Esophagus muscularis mucosa (tissue), 4 donors: ENCODE measurements at places on chromosomes 3 and 15.

GRCh38 chr3:132318451-132318850, 1.2 kb downstream of the ACP3 start:
- no peak for DNase-seq

- DNase-seq, result no peak
These were observed 55.3 kb downstream of the SLC28A2 start for GRCh38 chr15:45307230-45307924.

GRCh38 chr15:39110336-39110735, 470.5 kb upstream of the THBS1 start:
- no peak for DNase-seq

GRCh38 chr15:53511175-53511574, 248.3 kb downstream of the WDR72 start:
- no peak for DNase-seq

GRCh38 chr15:57217778-57218598, 158.3 kb upstream of the CGNL1 start:
- no peak for DNase-seq

GRCh38 chr15:31327669-31328427, 1.2 kb downstream of the KLF13 start:
- no peak for DNase-seq

DNA sequence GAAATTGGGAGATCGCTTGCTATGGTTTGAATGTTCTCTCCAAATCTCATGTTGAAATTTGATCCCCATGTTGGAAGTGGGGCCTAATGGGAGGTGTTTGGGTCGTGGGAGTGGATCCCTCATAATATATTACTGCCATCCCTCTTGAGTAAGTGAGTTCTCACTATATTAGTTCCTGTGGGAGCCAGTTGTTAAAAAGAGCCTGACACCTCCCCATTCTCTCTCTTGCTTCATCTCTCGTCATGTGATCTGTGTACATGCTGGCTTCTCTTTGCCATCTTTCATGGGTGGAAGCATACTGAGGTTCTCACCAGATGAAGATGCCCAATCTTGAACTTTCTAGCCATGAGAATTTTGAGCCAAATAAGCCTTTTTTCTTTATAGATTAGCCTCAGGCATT, 43.0 kb upstream of the IL20RB start:
- DNase-seq, result no peak

DNA sequence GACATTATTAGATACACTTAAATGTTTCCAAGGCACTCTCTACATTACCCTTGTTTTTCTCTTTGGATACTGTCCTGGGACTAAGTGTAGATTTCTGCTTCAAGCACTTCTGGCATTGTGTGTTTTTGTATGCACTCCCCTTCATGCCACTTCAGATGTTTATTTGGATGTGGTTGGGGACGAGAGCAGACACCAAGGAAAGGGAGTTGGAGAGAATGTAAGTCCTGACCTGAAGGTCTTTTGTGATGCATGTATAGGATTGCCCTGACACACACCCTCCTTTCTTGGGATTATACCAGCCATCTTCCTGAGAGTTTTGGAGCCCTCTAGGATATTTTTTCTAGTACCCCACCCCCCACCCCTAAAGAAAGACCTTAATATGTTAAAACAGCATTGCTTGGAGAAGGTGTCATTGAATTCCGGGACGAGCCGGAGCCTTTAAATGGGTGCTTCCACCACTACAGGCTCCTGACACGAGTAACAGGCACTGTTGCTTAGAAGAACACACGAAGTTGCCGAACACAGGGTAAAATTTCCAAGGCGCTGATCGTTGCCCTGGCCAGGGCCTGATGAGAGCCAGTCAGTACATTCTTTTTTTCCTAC, 22.7 kb downstream of the PSMD6 start:
- DNase-seq, result no peak

- DNase-seq, result no peak
These were observed 149.9 kb downstream of the LRRK1 start for GRCh38 chr15:101068961-101069653.
